ENCODE measurements at places on chromosomes 2 and 18.

- no peak for DNase-seq
Observed at GRCh38 chr18:63817441-63818051, 42.3 kb downstream of the SERPINB7 start.

GRCh38 chr2:38191516-38191915 is 115.6 kb upstream of the CYP1B1 start:
- DNase-seq, result no peak

- no peak for DNase-seq
Observed at GRCh38 chr2:213766062-213766461, 481.8 kb downstream of the SPAG16 start.

- no peak for DNase-seq
Observed at GRCh38 chr2:234288974-234289455, 207.9 kb downstream of the ARL4C start.

DNA sequence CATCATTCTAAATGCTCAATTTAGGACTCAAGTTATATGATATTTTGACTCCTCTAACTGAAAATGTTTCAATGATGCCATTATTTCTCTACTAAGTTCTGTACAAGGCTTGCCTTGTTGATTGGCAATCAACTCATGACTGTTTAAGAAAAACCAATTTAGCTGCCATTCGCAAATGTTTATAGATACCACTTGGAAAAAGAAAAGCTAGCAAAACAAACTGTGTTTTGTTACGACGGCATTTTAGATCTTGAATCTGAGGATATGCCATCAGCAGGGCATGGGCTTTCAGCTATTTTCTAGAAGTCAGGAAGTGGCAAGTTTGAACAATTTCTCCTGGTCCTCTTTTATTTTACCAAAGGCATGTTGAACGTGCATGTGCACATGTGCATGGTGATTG is 65.3 kb downstream of the MREG start:
- no peak for DNase-seq

- no peak for DNase-seq
Observed at GRCh38 chr2:85755122-85756027, 1.6 kb downstream of the ATOH8 start.

DNA sequence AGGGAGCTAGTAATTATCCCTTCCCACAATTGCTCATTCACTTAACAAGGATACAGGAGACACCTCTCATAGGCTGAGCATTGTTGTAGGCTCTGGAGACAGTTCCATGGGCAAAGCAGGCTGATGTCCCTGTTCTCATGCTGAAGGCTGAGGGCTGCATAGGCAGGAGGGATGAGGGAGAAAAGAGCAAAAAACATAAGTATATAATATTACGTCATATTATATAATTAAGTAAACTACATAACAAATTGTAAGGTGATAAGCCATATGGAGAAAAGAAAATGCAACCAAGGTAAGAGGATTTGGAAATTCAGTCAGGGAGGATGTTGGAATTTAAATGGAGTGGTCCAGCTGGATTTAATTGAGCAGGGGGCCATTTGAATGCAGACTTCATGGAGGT is 380.6 kb upstream of the ST6GAL2 start:
- no peak for DNase-seq

GRCh38 chr2:105125428-105125827 is 87.6 kb downstream of the MRPS9 start:
- no peak for DNase-seq

DNA sequence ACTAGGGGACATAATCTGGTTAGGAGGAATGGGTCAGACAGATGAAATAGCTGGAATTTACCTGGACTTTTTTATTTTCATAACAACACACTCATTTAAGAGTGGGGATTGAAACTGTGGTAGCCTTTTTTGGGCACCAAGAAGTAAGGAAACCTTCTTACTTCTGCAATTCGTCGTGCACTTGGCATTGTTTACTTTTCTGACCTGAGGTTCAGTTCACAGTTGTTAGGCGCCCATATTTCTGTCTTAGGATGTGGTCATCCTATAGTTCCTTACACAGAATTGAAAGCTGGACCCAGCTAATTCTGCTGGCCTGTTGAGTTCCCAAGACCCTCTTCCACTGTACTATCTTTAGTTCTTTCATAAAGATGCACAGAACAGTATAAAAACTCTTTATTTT is 72.9 kb downstream of the TMX3 start:
- DNase-seq, result no peak

DNA sequence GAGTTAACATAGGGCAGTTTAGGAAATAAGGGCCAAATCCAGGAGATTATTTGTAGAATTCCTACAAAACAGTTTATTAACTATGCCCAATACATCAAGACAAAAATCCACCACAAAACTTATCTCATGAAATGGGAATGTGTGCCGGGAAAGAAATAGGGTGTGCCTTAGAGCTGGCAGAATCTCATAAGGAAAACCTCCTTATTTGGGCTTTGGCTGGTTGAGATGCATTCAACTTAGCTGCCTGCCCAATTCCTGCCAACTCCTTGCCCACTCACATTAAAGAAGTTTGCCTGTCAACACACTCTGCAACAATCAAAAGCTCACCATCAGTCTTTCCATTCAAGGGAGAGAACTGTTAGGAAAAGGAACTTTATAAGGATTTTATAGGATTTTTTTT is 500.6 kb downstream of the SATB2 start:
- DNase-seq, result no peak

DNA sequence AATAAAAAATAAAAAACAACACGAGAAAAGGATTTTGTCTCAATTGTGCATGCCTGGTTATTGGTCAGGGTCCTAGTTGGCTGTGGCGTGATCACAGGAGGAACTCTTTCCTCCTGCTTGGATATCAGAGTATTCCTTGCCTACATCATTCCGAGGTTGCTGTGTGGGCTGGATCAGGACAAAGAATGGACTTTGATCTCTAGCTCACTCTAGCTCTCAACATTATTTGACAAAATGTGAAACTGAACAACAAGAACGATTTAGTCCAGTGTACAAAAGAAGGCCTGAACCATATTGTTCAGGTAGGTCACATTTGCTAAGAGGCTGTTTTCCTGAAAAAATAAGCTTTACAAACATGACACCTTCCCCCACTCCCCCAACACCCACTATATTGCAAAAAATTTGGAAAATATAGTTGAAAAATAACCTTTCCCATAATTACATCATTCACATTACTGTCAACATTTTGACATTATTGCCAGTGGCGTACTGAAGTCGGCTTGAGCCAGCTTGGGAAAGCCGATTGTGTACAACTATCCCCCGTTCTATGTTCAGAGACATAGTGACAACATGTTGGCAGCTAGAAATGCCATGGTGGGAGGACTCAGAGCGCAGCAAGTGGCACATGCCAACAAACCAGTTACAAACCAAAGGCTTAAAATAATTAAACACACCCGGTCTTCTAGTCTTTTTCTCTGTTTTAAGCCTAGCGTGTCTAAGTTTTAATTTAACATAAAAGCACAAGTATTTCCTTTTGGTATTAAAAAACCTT is 179.0 kb downstream of the LPIN1 start:
- DNase-seq, result no peak

DNA sequence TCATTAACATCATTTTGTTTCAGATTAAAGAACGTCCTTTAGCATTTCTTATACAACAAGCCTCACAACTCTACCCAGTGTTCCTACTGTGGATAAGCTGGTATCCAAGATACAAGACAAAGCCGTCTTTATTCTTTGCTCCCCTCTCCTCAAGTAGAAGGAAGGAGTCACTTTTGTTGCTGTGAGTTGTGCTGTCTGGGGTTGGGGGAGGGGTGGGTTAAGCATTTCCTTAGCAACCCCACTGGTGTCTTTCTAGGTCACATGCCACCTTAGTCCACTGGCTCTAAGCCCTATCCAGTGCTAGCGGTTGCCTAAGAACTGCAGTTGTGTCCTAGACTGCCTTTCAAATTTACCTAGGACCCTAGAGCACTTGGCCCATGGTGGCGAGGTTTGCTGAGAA is 155.6 kb upstream of the PIEZO2 start:
- DNase-seq, result no peak

GRCh38 chr18:25080211-25080610 is 271.8 kb downstream of the ZNF521 start:
- no peak for DNase-seq

DNA sequence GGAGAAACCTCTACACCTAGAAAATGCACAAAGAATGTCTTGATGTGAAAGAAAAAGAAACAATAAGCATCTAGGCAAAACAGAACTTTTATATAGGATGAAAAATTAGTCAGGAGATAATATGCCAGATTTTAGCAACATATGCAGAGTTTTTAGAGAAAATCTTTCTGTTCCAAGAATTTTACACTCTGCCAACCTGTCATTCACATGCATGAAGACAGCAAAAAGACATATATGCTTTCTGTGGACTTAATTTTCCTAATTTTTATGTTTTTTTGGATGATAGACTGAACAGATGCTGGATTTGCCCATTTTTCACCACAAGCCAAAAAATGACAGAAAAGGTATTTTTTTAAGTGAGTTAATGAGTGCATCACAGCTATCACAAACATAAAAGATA is 637.3 kb downstream of the TRIB2 start:
- DNase-seq, result no peak

DNA sequence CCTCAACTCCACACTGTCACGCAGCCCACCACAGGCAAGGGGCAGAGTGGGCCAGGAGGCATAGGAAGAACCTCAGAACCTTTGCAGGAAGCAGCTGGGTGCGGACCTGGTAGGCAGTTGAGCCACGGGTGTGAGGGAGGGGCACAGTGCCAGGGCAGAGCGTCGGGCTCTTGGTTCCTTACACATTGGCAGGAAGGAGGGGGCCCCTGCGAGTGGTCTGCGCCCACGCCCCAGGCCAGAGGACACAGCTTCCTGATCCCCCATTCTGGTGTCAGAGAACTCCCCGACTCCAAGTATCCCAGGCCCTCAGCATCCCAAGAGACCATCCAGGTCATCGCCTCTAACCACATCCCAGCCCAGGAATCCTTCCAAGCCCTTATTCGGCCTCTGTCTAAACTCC is 61.5 kb downstream of the TNS1 start:
- no peak for DNase-seq

Measured in HS-5 (cell line).